Activated CD4-positive, alpha-beta T cell treated with anti-CD3 and anti-CD28 coated beads, Interleukin-2, amount 10 ng/mL, durations not matched to agents 7 days and 5 days (primary cell): ENCODE measurements at places on chromosomes 4 and X.

DNA sequence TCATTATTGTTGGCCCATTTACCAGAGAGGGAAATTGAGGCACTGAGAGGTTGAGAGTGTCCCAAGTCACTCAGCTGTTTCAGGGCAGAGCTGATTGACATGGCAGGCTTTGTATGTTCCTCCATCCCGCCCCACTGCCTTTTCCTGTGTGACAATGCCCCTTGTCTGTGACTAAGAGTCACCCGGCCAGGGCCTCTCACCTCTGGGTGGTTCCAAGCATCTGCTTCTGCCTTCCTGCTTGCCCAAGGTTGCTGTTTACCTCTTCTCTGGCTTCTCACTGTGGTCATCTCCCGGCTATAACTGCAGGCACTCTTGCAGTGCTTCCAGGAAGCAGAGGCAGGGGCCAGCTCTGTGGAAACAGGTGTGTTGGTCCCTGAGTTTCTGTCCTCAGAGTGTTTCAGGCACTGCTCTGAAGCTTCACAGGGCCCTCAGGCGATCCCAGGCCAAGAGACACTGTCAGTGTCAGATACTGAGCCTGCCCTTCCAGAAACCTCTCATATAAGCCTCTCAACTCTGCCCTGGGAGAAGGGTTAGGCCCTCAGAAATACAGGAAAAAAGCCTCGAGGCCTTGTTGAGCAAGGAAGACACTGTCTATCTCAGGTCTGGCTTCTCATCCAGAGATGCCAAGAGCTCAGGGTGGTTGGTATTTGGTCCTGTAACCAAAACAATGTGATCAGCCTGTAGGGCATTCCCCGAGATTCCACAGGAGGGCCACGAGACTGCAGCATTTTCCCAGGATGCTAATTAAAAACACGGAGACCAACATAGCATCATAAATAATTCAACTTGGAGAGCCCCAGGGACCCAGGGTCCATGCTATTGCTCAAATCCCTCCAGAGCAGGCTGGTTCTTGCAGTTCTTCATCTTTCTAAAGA, 42.0 kb upstream of the PROM1 start:
- no peak for DNase-seq

- DNase-seq: no peak
Measured at GRCh38 chr4:189124149-189124758, 816.4 kb upstream of the FRG1 start.

GRCh38 chrX:141960578-141960977, 56.9 kb downstream of the MAGEC1 start:
- DNase-seq: no peak

GRCh38 chr4:41455206-41455605, 82.8 kb upstream of the LIMCH1 start:
- no peak for DNase-seq

DNA sequence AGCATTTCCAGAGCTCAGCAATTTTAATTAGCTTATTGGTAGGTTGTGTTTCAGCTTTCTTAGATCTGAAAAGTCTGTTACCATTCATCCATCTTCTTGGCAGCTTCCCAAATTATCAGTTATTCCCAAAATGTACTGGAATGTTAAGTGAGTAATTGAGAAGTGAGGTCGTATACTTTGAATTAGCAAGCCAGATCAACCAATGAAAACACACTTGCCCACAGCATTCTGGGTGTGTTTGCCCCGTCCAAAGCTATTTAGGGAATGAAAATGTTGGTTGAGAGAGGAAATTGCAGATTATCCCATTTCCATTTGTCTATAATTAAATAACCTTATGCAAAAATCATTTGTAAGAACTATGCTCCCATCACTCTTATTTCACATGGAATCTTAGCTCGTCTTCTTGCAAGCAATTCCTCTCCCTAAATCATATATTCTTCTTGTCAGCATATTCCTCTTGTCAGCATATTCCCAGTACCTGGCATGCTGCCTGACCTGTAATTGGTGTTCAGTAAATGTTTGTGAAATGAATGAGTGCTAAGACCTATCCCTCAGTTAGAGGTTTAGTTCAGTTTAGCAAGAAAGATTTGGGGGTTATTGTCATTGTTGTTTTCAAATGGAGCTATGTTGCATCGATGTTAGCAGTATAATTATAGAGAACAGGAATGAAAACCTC, 23.3 kb upstream of the ANTXR2 start:
- DNase-seq: no peak

DNA sequence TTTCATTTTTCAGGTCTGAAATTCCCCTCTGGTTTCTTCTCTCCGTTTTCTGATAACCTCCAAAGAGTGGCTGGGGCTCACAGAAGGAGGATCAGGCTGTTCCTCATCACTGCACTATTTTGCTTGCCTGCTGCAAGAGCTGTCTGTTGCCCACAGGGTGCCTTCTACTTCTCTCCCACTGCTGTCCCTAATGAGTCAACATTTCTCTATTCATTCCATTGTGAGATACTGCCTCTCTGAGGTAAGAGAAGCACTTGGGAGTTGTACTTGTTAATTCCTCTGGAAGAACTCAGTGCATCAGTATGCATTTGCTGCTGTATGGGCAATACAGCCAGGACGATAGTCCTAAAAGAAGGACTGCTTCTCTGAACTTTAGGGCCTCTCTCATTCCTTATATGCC, 34.8 kb downstream of the CT47B1 start:
- DNase-seq: no peak

DNA sequence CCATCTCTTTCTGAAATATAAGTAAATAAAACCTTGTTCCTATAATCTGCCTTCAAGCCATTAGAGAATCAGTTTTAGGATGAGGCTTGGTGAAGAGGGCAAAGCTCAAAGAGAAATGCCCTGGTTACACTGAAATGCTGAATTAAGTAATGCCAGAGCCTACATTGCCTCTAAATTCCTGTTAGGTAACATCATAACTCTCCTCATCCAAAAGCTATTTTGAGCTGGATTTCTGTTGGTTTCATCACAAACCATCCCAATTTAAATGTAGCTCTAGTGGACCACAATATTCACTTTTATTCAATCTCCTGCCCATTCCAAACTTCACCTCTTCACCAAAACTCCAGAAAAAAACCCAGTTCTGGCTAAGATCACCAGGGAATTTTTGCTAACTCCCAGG, 1319.7 kb upstream of the TENM3 start:
- DNase-seq: no peak

GRCh38 chr4:108053251-108053711, 63.6 kb downstream of the HADH start:
- no peak for DNase-seq

DNA sequence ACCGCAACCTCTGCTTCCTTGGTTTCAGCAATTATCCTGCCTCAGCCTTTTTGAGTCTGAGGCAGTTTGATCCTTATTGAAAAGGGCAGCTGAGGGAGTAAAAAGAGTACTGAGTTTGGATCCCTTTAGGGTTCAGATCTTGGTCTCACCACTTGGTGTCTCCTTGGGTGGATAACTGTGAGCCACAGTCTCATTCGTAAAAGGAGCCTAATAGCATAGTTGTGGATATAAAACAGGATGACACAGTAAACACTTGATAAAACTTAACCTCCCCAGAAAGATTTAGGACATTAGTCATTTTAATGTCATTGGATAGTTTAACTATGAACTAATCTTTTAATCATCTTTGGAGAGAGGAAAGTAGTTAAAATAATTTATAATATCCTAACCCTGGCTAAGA, 173.0 kb downstream of the ANK2 start:
- DNase-seq: no peak

DNA sequence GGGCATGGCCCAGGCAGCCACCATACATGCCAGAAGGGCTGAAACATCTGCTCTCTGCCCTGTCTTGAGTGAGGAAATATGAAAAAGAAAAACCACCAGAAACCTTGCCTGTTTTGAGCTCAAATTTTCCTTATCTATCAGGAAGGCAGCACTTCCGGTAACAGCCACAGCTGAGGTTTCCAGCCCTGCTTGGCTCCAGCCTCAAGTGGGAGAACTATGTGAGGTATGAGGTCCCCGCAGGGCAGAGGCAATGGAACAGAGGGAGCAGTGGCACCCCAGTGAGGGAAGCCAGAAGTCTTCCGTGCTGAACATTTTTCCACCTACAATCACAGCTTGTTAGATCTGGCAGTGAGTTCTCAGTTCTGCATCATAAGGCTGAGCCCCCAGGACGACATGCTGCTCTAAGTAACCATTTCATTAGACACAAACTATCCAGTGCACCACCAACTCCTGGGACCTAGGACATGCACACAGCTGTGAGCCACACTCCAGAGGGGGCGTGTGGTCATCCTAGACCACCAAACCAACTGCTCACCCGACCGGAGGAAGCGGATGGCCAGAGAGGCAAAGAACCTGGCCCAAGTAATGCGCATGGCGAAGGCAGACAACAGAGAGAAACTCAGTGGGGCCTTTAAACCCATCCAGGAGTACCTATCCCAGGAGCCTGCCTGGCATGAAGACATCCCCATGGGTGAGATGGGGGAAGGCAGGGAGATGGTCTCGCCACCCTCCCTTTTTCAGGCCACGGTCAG, 22.6 kb downstream of the WDR1 start:
- peak; percentile 39 for DNase-seq

GRCh38 chr4:76571274-76571673, 136.2 kb downstream of the SHROOM3 start:
- no peak for DNase-seq

- DNase-seq: no peak
Measured at GRCh38 chr4:31461421-31461820, 741.3 kb downstream of the PCDH7 start.

GRCh38 chr4:14035076-14035475, 407.6 kb upstream of the BOD1L1 start:
- no peak for DNase-seq

- DNase-seq: no peak
Measured at GRCh38 chr4:140653718-140654494, 85.1 kb upstream of the UCP1 start.

- no peak for DNase-seq
Measured at GRCh38 chr4:142230991-142231390, 594.6 kb downstream of the IL15 start.

DNA sequence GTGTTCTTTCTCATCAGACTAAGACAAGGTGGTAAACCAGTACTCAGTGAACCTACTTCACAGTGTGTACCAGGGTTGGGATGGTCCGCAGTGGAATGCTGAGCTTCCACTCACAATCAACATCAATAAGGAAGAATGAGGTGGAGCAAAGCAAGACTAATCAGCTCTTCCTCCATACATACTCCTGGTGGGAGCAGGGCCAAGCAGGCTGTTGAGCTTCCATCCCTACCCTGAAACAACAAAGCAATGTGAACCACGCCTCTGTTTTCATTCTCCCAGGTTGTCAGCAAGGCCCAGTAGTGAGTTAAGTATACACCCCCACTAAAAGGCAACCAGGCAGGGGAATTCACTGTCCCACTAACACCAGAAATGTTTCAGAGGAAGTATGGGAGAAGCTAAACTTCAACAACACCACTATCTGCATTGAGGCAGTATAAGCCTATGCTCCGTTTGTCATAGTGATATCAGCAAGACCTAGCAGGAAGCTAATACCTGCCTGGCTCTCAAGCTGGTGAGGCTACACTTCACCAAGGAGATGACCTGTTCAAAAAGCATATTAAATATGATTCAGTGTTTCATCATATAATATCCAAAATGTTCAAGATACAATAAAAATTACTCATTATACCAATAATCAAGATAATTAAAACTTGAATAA, 109.5 kb downstream of the DDX60 start:
- DNase-seq: no peak

GRCh38 chr4:153771046-153771445, 11.2 kb upstream of the RNF175 start:
- no peak for DNase-seq

DNA sequence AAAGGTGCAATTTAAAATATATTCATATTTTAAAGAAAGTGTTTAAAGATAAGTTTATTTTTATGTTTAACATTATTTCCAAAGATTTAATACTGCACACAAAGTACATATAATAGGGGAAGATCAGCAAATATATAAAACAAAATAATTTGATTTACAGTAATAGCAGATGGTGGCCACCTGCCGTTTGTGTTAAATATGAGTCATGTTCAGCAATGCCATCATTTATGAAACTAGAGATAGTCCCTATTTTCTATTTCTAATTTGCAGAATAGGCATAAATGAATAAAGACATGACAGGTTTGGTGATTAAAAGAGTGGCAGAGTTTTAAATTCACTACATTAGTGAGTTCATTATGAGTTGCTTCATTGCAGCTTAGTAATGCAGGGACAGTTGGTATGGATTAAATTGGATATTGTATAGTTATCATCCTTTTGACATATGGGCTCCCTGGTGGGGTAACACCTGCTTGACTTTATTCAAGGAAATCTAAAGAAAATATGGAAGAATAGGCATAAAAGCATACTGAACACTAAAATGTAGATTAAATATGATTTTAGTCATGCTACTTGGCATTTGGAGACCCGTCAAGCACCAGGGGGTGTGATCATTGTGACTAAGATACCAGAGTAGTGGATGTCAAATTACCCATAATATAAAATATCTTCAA, 78.8 kb upstream of the BANK1 start:
- no peak for DNase-seq

DNA sequence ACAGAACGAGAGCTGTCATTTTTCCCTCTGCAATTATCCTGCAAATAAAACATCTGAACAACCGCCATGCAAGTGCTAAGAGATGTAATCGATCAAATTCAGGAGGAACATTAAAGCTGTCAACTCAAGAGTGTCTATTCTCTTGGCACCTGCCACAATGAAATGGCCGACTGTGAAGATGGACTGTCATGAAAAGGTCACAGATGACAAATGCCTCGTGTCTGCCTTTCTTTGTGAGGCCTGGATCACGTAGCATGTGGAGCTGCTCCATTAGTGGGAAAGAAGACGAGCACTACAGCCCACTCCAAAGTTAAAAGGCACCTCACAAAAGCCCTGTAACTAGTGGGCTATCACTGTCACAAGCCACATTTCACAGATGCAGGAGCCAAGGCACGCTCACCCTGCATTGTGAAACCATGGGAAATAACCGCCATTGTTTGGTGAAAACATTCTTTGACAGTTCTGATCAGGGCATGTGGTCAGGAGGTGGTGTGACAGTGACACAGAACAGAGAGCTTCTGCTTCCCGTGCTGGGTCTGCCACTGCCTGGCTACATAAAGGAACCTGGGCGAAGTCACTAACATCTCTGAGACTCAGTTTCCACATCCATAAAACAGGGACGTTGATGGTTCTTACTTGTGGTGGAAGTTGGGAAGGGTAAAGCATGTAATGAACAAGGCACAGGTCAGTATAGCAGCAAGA, 98.9 kb downstream of the EVC2 start:
- DNase-seq: no peak

GRCh38 chr4:84948056-84948455, 18.4 kb downstream of the WDFY3 start:
- DNase-seq: no peak

DNA sequence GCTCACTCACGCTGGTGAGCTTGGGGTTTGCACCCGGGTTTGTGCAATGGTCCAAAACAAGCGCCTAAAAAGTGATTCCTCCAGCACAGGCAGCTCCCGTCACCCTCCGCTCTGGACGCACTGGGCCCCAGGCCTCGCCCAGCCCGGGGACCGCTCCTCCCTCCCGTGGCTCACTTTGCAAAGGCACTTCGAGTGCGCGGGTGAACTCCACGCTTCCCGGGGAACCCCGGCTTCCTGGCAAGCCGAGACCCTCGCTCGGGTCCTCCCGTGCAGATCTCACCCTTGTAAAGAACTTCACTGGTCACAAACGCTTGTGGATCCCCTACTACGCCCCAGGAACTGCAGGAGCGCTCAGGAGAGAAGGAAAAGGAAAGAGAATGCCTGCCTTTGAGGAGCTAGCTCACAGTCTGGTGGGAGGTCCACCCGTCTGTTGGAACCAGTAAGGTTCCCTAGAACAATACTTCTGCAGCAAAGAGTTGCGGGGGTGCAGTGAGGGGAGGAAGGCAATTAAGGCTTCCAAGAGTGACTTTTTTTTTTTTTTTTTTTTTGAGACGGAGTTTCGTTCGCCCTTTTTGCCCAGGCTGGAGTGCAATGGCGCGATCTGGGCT, at the start of gene CTPS2:
Gene CTPS2 (minus strand): TSS at position 122 of the 608 bp plus-strand sequence. CDS start 9,767 bp downstream, outside the sequence.
- peak; percentile 35 for DNase-seq
